ACHN (cell line): ENCODE measurements at places on chromosomes 2 and 18.

- DNase-seq, result peak; percentile 72
These were observed 27.4 kb upstream of the SLC3A1 start for GRCh38 chr2:44247924-44248323.

DNA sequence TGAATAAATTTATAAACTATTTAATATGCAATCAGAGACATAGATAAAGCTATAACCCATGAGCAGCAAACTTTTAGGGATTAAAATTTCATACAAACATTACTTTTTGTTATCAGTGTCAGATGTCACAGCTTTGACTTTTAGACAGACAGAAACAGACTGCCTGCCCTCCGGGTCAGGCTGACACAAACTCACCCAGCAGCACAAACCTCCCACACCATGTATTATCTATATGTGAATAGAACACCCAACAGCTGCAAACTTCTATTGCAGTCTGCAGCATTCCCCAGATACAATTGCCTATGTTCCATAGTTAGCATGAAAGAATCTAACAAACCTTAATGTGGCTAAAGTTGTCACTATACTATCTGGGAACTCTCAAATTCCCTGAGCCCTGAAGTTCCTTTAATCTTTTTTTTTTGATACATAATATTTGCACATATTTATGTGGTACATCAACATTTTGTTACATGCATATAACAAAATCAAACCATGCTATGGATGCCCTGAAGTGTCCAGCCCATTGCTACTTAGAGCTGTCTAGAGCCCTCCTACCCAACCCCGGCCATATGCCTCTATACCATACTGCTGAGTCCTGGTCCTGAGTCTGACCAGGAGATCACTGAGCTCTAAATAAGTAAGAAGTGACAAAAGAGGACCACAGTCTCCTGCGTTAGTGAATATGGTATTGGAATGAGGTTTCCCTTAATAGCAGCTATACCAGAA lies 214.4 kb downstream of the ZNF385B start:
- DNase-seq, result no peak

GRCh38 chr2:203340791-203341487 lies 12.7 kb downstream of the ABI2 start:
- peak; percentile 70 for DNase-seq

DNA sequence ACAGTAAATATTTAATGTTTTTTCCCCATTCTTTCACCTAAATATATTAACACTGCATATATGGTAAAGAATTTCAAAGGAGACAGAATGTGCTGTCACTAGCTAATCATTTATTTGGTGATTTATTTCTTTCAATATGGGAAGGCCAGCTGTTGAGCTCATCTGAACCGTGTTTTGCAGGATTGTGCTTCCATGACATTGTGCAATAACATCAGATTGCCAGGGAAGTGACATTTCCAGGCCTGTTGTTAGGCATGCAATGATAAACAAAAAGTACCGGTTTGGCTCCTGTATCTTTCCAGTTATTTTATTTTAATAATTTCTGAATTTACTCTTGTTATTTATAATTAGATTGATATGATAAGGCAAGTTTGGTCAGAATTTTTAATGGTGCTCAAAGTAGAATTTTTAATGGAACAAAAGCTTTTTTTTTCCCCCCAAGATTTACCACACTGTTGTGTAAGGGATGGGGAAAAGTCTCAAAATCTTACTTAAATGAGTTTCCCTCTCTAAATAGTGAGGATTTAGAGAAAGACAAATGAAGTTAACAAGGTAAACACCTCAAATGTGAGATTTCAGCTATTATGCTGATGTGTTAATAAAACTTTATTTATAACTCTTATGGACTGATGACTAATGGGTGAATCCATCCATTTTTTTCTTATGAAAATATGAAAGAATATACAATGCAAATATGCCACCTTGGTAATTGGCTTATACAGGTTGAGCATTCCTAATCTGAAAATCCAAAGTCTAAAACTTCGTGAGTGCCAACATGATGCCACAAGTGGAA lies 52.7 kb downstream of the MALT1 start:
- no peak for DNase-seq

GRCh38 chr18:36532815-36533214 lies 235.3 kb downstream of the FHOD3 start:
- no peak for DNase-seq

- no peak for DNase-seq
These were observed 65.5 kb downstream of the NEB start for GRCh38 chr2:151668737-151669136.

- no peak for DNase-seq
These were observed 394.8 kb upstream of the FANCL start for GRCh38 chr2:58635801-58636375.

GRCh38 chr2:10412380-10412779 lies 35.7 kb downstream of the ODC1 start:
- DNase-seq, result peak; percentile 64

- DNase-seq, result no peak
These were observed 394.4 kb downstream of the SOCS6 start for GRCh38 chr18:70683263-70683662.

- peak; percentile 89 for DNase-seq
These were observed 12.0 kb downstream of the SFTPB start for GRCh38 chr2:85655961-85656417.

GRCh38 chr2:219344751-219345430 lies 12.3 kb upstream of the RESP18 start:
- DNase-seq, result no peak

DNA sequence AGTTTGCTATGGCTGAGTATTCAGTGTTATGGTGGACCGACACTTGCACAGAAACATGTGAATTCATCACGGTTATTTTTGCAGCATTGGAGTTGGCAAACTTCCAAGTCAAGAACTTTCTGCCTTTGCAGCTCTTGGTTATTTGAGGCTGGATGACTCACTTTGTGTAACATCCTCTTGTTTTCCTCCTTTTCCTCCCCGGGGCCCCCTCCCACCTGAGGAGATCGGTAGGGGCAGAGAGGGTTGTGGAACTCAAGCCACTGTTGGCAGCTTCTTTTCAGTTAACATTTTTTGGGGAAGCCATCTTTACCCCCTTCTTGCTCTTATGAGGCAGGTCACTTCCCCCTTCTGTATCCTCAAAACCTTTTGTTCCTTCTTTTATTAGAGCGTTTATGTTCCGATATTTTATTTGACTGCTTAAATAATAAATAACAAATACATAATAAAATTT lies 48.6 kb downstream of the DDX1 start:
- peak; percentile 11 for DNase-seq

DNA sequence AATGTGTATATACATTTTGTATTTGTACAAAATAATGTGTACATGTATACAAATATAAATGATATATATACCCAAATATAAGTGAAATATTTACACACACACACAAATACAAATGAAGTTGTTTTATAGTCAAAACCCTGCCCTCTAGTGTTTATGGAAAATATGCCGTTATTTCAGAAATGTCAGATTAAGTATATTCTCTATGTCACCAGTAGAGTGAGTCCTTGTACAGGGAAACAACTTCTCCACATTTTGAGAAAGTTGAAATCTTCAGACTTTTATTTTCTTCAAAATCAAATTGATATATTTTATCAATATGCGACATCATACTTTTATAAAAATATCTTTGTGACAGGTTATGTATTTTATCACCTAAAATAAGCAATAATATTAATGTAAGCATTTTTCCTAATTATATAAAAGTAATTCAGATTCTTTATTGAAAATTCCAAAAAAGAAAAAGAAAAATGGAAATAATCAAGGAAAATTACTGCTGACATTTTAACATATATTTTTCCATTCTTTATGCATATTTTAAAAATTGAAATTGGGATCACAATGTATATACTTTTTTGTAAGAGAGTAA lies 22.4 kb downstream of the ARL6IP6 start:
- peak; percentile 82 for DNase-seq

DNA sequence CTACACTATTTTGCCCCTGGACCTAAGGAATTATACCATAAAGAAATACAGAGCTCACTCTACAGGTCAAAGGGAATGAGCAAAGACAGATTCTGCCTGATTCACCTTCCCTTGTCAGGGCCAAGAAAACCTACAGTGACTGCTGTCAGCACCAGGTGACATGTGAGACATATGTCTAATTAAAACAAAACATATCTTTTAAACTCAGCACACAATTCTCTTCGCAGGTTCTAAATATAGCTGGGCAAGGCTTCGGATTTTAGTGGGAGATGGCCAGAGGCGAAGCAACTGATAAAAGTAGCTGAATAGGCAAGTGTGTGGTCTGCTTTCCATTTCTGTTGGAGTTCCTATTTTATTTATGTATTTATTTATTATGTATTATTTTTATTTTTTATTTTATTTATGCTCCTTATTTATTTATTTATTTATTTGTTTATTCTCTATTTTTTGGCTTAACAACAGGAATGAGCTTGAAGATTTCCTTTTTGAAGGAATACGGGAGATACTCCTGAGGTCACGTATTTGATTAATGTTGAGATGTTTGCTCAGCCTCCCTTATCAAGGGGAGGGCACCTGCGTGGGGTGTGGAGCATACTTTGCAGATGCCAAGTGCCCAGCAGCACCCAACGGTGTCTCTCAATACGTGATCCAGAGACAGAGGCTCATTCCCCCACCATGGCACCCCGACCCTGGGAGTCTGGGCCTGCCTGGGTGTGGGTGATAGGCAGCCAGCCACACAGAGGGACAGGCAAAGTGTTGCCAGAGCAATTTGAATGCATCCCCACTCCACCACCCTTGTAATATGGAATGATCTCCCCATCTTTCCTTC lies 141.8 kb downstream of the RNF152 start:
- no peak for DNase-seq

DNA sequence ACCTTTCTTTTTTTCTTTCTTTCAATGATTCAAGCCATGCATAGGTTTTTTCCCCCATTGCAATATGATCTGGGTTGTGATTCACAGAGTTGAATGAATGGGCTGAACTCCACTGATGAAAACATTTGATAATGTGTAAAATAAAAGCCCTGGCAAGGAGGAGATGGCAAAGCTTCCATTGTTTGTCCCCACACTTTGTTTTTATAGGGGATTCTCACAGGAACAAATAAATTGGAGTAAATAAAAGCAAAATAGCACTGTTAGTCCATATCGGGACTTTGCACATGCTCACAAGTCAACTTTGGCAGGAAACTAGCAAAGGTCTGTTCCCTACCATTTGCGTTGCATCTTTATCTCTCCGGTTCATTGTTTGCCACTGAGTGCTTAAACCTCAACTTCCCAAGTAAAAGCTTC lies 55.7 kb downstream of the MEIS1 start:
- no peak for DNase-seq

DNA sequence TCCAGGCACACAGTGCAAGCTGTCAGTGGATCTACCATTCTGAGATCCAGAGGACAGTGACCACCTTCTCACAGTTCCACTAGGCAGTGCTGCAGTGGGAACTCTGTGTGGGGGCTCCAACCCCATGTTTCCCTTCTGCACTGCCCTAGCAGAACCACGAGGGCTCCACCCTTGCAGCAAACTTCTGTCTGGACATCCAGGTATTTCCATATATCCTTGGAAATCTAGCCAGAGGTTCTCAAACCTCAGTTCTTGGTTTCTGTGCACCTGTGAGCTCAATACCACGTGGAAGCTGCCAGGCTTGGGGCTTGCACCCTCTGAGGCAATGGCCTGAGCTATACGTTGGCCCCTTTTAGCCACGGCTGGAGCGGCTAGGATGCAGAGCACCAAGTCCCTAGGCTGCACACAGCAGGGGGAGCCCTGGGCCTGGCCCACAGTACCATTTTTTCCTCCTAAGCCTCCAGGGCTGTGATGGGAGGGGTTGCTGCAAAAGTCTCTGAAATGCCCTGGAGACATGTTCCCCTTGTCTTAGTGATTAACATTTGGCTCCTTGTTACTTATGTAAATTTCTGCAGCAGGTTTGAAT lies 77.5 kb downstream of the MAP4K3 start:
- peak; percentile 35 for DNase-seq

- DNase-seq, result no peak
These were observed 27.6 kb downstream of the INPP5D start for GRCh38 chr2:233087713-233088112.

- DNase-seq, result no peak
These were observed 69.1 kb upstream of the PID1 start for GRCh38 chr2:229340086-229340760.

- DNase-seq, result no peak
These were observed 15.1 kb upstream of the BZW1 start for GRCh38 chr2:200796561-200796960.

DNA sequence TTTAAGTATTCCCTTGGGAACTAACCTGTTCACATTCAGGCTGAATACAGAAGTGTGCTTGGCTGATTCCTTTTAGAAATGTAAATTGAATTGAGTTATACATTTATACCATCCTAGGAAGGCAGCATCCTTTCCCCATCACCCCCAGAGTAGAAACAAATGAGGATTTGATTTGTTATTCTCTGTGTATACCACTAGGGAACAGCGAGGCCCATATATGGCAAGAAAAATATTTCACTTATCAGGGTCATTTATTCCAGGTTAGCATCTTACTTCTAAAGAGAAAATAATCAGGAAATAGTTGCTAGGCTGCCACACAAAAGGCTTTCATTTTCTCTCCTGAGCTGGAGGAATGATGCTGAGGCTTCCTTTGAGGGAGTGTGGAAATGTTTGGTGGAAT lies 516.9 kb downstream of the PIK3C3 start:
- no peak for DNase-seq

DNA sequence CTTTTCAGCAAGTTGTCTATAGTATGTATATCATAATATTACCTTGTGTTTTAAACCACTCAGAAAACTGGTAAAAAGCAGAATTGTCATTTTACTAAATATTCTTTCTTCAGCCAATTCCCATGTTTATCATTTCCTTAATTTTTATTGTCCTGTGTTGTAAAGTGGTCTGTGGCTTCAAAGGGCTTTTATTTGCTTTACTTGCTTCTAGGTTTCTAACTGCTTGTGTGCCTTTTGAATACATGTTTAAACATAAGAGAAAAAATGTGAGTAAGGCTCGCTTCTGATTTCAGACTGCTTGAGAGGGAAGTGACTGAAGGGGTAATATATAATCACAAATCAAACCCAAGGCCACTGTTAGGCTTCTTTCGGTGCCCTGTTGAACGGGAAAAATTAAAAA lies 407.5 kb upstream of the NRP2 start:
- no peak for DNase-seq

DNA sequence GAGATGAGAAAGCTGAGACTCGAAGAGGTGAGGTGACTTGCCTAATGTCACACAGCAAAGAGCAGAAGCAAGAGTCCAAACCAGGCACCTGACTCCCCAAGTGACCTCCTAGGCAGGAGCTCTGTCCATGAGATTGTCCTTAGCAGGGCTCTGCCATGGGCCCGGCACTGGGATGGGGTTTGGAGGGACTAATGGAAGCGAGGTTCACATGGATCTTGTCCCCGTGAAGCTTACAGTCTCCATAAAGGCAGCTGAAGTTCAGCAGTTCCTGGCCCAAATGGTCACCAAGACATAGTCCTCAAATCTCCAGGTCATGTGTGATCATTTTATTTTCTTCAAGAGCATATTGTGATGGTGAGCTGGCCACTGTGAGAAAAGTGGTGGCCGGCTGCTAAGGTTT lies 57.0 kb upstream of the AFF3 start:
- DNase-seq, result no peak

DNA sequence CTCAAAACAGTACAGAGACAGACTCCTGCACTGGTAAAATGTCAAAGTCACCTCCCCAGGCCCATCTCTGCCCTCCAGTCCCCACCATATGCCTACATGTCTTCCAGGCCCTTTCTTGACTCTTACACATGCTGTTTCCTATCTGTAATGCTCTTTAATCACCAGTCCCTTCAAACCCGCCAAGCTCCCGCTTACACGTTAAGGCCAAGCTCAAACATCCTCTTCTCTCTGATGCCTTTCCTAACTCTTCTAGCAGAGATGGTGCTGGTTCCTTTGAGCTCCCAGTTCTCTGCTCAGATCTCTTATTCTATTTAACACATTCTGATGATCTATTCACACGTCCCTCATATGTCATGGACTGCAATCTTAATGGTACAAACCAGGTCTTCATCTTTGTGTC lies 5.0 kb downstream of the EVA1A start:
- DNase-seq, result no peak
